ENCODE measurements at places on chromosomes 7 and 10.

GRCh38 chr7:102284891-102285539, 1.7 kb upstream of the SH2B2 start:
- no peak for DNase-seq

DNA sequence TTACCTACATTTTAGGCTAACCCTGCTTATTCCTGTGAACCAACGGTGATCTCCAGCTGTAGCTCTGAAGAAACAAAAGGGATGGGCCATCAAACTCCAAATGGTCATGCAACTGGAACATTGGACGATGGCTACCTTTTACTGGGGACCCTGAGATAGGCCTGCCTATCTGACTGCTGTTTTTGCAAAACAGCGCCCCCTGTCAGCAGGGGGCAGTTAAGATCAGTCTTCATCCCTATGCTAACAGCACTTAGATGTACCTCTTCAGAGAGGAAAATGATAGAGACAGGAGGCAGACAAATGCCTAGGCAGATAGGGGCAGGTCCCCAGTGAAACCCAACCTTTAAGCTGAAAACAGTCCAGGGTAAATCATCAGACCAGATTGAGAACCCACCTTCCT, 1085.4 kb upstream of the SORCS1 start:
- DNase-seq: no peak

DNA sequence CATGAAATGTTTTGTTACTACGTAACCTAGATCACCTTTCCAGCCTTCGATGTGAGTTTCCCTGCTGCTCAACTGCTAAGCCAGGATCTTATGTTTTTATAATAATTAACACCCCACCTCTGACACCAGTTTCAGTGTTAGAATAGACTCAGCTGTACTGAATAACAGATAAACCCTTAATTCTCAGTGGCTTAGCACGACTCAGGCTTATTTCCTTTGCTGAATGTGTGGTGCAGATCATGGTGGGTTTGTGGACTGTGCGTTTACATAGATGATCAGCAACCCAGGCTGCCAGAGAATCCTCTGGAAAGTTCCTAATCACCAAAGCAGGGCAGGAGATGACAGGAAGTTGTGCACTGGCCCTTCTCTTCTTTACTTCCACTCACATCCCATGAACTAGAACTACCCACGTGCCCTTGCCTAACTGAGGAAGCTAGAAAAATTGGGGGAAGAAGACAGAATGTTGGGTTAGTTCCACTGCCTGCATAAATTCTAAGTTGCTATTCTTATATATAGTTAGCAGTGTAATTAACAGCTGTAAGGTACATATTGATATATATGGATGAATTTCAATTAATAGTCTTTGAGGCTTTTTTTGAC, 111.8 kb downstream of the MAPK8 start:
- DNase-seq: no peak

DNA sequence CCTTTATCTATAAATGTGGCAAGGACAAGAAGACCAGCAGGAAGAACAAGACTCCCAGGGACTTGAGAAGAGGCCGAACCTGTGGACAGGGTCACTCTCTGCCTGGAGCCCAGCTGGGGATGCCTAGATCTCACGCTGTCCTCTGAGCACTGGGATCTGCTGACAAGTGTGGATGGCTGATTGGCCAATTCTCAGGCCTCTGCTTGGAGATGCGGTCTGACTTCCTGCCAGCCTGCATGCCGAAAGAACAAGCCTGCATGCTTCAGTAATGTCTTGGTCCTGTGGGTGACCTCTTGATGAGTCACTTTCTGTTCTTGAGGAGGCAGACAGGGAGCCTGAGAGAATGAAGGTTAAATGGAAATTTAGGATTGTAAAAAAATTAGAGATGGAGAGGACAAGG, 84.7 kb downstream of the TMEM178B start:
- no peak for DNase-seq

DNA sequence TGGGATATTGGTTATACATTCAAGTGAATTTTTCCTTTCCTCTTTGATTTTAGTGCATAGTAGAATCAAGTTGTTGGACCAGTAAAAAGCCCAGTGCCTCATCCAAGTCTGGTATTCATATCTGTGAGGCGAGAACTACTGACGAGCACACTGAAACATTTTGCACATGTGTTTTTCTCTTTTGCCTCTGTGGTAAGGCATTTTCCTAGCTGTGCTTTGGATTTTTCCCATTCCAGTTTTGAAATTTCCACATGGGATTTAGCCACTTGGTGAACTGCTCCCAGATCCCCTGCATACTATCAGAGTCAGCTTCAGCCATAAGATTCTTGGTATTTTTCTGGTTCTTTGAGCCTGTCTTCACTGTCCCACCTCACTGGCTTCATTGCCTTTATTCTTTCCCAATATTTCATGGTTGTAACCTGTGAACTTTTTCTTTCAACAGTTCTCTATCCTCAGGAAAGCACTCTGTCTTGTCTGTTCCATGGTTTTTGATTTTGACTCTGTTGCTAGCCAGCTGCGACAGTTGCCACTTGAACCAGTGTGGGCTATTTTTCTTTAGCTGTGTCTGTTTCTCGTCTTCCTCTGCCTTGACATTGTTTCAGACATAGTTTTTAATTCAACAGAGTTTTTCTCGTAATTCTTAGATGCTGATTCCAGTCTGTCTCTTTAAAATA, 239.0 kb downstream of the REEP3 start:
- DNase-seq: no peak

GRCh38 chr10:17423632-17424186, 30.7 kb downstream of the ST8SIA6 start:
- DNase-seq: no peak

DNA sequence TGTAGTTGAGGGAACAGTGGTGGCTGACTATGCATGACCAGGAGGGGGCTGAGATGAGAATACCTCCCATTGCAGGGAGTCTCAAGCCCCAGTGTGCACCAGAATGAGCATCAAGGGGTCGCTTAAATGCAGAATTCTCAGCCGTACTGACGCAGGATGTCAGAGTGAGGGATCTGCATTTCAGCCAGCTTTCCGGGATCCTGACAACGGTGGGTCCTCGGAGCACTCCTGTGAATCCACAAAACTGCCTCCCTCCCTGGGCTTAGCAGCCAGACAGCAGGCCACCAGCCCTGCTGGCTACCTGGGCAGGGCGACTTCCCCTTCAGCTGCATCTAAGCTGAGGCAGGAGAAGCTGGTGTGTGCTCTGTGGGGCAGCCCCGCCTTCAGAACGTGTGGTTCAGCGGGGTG, 21.8 kb upstream of the LOXL4 start:
- DNase-seq: no peak

Data from stimulated activated CD4-positive, alpha-beta T cell treated with anti-CD3 and anti-CD28 coated beads, Interleukin-1b, Interleukin-23, amount 100 ng/mL, for 1 hour (primary cell).